ENCODE measurements at places on chromosomes 12 and 14. TPM values are rescaled to one million over a fixed set of nuclear protein-coding genes. Genes with fewer than 3 reads are reported as not detected.

ZDHHC22 gene
- total RNA-seq: not detected

GRCh38 chr12:105616971-105617540 is 286.6 kb downstream of the C12orf75 start:
- DNase-seq: no peak

DNA sequence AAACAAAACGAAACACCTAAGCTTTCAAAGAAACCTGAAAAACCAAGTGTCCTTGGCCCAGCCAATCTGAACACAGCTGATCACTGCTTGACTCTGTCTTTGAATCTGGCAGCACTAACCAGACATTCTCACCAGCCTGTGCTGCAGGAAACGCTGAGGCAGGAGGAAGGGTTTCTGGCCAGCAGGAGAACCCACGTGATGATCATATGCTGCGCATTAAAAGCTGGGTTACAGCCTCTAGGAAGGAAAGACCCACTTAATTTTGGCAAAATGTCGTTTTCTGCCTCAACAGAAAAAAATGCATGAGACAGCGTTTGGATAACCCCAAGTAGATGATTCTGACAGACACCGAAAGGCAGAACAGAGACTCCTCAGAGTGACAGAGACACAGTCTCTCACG is 9.8 kb downstream of the APPL2 start:
- no peak for DNase-seq

GRCh38 chr14:69614592-69614991 is 3.2 kb downstream of the SUSD6 start:
- DNase-seq: no peak

GRCh38 chr12:58914457-58914856 is 5.8 kb downstream of the LRIG3 start:
- no peak for DNase-seq

Measured in HepG2 (cell line).